ENCODE measurements at places on chromosomes 4 and X.

- no peak for DNase-seq
These were observed 286.5 kb downstream of the GLUD2 start for GRCh38 chrX:121333942-121334341.

- DNase-seq = no peak
These were observed 79.0 kb downstream of the DIAPH2 start for GRCh38 chrX:96763608-96764007.

- DNase-seq = no peak
These were observed 70.8 kb upstream of the PTPN13 start for GRCh38 chr4:86523333-86523732.

DNA sequence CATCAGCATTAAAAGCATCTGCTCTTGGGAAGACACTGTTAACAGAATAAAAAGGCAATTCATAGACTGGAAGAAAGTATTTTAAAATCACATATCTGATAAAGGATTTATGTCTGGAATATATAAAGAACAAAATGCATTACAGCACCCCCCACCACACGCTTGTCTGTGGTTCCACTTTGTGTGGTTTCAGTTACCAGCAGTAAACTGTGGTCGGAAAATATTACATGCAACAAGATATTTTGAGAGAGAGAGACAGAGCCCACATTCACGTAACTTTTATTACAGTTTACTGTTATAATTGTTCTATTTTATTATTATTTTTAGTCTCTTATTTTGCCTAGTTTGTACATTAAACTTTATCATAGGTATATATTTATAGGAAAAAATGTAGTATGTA lies 21.2 kb upstream of the PDE6B start:
- DNase-seq = no peak

DNA sequence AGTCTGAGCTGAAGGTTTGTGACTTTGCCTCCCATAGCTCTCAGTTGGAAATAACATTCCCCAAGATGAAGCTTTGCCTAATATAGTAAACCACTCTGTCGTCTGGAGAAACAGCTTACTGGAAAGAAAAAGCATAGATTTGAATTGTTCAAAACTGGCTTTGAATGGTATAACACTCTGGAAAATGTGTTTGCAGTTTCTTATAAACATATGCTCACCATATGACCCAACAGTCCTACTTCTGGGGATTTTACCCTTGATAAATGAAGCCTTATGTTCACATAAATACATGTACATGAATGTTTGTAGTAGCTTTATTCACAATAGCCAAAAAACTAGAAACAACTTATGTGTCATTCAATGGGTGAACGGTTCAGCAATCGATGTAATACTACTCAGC lies 10.2 kb downstream of the VEGFD start:
- no peak for DNase-seq

GRCh38 chrX:8048466-8048865 lies 121.3 kb upstream of the PNPLA4 start:
- no peak for DNase-seq

DNA sequence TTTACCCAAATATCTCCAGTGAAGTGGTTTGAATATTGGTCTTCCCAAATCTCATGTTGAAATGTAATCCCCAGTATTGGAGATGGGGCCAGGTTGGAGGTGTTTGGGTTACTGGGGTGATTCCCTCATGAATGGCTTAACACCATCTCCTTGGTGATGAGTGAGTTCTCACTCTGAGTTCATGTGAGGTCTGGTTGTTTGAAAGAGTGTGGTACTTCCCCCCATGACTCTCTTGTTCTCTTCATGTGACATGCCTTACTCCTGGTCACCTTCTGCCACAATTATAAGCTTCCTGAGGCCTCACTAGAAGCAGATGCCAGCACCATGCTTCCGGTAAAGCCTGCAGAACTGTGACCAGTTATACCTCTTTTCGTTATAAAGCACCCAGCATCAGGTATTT lies 32.9 kb upstream of the OTUD4 start:
- DNase-seq = no peak

- no peak for DNase-seq
These were observed 99.0 kb downstream of the CAMK2D start for GRCh38 chr4:113662581-113662980.

- no peak for DNase-seq
These were observed 149.6 kb downstream of the COX18 start for GRCh38 chr4:72919937-72920336.

DNA sequence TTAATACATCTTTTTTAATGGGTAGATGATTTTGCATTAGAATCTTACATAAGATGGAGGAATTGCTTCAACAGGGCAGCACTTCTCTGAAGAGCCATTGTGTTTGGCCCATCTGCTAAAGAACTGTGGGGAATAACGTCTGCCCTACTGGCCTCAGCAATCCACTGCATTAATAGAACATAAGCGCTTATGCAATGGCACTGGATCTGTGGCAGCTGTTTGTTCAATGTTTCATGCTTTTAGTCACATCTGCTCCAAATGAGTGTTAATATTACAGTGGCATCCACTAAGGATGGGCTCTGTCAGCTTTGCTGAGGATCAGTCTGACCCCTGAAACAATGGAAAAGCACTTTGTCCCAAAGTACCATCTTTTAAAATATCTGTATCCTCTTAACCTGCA lies 279.0 kb upstream of the GK2 start:
- no peak for DNase-seq

DNA sequence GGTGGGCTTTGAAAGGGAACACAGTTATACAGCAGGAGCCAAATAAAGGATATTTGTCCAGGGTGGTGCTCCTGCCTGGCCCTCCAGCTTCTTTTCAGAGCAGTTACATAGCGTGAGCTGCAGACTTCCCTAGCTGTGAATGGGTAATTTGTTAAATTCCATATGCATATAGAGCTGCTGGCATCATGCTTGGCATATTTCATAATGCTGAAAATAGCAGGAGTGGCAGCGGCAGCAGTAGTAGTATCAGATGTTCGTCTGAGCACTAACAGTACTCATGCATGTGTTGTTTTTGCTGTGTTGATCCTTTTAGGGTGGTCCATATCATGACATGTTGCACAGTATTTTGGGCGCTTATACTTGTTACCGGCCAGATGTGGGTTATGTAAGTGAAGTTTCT lies 33.6 kb upstream of the TADA2B start:
- no peak for DNase-seq

GRCh38 chrX:70134116-70134477 lies 850 bp downstream of the IGBP1 start:
- DNase-seq = no peak

DNA sequence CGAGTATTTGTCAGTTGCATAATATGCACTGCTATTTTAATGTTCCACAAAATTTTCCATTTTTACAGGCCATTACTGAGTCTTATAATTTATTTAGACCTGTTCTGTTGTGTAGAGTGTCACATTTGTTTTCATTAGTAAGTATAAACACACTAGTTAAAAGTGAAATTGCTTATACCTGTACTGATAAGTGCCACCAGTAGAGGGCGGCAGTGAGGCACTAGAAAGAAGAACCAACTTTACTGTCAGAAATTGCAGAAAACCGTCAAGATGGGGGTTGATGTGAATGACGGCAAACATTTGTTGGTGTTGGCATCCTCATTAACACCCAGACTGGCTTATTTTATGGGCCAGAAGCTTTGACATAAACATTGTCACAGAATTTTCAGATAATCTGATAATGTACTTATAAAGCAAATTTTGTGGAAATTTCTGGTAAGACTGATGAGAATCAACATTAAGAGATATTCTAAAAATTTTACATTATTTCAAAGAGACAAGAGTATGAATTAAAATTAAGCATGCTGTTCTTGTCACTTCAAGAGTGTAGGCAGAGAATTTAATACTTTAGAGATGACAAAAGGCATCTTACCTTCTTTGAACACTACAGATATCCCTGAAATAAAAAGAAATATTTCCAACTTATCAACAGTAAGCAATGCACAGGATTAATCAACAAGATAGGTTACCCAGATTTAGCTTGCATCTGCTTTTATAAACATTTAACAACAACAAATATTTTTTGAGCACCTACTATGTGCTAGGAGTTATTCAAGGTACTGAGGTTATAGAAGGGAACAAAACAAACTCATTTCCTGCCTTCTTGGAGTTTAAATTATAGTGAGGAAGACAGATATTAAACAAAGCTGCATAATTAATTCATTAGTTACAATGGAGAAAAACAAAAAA lies 24.9 kb downstream of the ALPK1 start:
- peak; percentile 61 for DNase-seq

DNA sequence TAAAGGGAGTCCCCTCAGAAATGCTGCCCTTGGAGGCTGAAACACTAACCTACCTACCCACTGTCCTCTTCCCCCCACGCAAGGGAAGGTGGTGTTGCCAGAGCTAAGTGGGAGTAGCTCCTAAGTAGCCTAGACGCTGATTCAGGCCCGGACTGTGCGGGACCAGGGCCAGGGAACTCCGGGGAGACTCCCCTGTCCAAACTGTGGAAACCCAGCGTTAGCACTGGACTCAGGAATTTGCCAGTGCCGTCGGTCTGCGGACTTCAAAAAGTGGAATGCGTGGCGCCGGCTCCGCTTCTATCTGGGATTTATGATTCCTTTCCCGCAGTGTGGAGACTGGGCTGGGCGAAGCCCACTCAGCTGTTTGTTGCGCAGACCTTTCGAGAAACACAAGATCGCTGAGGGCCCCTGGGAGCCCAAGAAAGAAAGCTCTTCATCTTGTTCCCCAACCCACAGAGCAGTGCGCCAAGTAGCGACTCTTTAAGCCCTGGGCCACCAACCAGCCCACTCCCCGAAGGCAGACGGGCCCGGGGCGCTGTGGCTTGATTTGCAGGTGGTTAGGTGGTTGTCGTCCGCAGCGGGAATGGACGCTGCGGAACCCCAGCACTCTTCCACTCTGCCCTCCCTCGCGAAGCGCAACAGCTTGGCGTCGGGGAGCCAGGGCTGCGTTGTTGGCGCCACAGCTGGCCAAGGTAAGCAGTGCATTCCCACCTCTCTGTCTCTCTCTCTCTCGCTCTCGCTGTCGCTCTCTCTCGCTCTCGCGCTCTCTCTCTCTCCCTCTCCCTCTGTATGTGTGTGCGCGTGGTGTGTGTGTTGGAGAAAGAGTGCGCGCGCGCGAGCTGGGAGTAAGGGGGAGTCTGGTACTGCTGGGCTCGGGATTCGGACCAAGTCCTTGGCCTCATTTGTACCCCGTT lies 2.0 kb downstream of the TMEM255A start:
- peak; percentile 48 for DNase-seq

DNA sequence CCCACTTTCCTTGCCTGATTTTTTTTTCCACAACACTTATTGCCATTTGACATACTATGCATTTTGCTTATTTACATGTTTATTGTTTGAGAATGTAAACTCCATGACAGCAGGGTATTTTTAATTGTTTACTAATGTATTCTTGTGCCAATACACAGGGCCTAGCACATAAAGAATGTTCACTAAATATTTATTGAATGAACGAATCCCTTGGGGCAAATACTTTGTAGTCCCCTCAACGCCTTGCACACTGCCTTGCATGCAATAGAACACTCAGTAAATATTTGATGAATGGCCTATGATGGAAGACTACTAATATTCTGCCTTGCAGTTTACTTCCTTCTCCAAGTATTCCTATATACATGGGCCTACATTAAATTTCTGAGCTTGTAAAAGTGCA lies 1.4 kb upstream of the PRPS1 start:
- no peak for DNase-seq

DNA sequence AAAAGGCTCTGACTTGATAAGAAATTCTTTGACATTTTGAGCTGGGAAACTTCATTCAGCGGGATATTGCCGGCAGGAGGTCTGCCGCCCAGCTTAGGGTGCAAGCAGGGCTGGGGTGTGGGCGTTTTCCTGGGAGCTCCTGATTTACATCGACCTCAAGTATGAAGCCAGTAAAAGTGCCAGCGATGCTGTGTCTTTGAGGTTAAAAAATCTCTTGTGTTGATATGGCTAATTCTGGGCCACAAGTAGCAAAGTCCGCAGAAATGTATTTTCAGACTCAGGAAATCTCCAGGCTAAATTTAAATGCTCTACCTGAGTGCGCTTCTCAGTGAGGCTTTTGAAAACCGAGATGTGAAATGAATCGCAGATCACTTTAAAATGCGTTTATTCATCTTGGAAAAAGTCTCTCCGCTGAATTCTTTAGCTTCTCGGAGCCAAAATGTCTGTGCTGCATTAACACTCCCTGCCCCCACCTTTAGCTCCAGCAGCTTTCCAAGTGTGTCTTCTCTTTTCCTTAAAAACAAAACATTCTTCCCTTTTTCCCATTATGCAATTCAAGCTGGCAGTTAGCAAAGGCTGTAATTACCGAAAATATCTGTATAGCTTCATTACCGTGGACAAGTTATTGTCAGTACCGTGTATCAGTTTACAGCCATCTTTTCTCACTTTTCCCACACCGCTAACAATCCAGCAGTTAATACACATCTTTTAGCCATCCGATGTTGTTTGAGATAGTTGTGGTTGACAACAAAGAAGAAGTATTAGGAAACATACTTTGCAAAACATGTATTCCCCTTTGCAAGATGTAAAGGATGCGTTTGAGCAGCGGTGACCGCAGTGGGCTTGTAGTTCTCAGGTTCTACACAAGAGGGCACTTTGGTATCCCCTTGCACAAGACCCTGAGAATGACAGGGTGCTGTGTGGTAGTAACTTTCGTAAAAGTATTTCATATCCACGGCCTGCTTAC lies 136.0 kb upstream of the STX18 start:
- DNase-seq = no peak

DNA sequence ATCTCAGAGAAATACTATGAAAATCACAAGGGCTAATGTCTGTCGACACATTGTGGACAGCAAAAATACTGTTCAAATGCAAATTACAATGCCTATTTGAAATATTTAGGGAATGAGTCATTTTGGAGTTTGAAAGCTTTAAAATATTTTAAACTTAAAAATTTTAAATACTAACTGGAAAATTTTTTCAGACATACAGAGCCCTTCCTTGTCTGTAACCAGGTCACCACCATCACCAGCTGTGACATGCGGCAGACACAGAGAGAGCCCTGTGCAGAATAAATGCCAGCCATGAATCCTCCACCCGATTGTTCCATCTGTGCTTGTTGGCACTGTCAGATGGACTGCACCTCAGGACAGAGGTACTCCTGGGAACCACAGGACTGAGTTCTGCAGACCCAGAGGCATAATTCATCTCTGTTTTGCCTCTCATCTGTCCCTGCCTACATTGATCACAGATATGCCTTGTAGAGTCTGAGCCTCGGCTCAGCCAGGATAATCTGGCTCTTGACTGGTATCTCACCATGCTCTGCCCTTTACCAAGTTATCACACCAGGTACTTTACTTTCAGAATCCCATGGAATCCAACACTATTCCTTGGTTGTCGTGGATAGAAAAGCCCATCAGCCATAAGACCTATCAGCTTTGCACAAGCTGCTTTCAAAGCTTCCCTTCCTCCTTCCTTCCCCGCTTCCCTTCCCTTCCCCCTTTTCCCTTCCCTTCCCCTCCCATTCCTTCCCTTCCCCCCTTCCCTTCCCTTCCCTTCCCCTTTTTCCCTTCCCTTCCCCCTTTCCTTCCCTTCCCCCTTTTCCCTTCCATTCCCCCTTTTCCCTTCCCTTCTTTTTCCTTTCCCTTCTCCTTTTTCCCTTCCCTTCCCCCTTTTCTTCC lies 67.2 kb downstream of the TBC1D9 start:
- no peak for DNase-seq

GRCh38 chr4:175435381-175435783 lies 376.7 kb downstream of the GPM6A start:
- no peak for DNase-seq

- no peak for DNase-seq
These were observed 548 bp downstream of the TMEM164 start for GRCh38 chrX:110003167-110004156.
